NCI-H1930 (cell line): ENCODE measurements at places on chromosomes 2 and 18.

DNA sequence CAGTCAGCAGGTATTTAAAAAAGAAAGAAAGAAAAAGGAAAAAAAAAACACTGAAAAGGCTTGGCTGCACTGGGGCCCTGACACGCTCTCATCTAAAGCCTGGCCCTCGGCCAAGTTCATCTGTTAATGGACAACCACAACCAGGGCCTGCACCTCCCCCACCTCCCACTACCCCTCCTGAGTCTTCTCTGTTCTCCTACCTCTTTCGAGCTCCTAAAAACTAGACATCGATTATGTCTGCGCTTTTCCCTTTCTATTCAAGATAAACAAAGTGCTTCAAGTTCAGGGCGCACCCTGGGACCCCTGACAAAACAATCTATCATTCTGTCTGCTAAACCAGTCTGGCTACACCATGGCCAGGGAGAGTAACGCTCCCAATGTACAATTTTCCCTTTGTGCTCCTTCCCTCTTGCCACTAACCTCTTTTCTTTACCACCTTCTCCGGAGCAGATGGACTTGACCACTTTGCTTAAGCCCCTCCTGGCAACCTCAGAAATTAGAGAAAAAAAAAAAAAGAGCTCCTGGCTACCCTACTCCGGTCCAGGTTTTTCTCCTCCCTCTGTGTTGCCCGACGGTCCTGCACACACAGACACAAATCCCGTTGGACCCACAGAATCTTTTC lies 22.7 kb downstream of the BCL11A start:
- DNase-seq, result no peak

- DNase-seq, result no peak
These were observed 15.3 kb upstream of the ACOXL start for GRCh38 chr2:110716959-110717645.

- no peak for DNase-seq
These were observed 42.8 kb downstream of the SOX11 start for GRCh38 chr2:5734859-5735520.

GRCh38 chr2:229927817-229928321 lies 5.6 kb downstream of the FBXO36 start:
- DNase-seq, result no peak

DNA sequence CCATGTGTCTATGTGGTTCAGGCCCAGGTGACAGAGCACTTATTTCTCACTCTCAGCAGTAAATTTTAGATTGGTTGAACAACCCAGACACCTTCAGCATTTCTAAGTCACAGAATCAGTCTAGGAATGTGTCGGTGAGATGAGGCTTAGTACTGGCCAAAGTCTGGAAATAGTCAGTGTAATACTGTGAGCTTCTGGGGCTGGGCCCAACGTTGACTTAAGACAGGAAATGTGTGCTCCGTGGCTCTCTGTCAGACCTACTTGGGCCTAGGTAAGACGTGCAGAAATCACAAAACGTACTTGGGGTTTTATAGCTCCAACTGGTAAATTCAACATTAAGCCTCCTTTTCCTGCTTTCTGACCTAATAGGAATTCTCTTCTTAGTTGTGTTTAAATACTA lies 160.3 kb upstream of the COL3A1 start:
- DNase-seq, result no peak

DNA sequence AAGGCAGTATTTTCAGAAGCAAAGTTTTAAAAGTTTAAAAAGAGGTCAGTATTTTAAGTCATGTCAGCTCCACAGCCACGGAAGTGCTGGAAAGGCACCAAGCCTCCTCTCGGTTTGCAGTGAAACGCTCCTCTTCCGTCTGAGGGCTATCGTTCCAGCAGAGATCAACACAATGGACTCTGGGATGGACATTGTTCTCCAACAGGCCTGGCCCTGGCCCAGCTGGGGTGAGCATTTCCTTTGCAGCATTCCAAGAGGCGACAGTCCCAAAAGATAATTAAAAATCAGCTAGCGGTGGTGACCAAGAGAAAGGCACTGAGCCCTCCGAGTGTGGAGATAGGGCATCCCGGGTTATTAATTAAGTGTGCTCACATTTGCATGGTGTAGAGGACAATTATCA lies 95.9 kb upstream of the LCLAT1 start:
- no peak for DNase-seq

DNA sequence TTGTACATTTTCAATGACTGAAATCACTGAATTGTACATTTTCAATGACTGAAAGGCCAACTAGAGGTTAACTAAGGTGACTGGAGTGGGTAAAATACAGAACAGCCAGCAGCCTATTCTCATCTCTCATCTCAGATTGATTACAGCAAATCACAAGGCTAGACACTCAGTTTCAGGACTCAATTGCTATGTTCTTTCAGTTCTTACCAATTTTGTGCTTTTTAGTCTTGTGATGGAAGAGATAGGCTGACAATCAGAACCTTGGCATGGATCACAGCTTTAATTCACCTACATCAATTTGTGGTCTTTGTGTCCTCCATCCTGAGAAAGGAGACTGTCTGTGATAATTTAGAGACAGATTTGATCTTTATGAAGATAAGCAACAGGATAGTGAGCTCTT lies 124.7 kb downstream of the GULP1 start:
- DNase-seq, result no peak

DNA sequence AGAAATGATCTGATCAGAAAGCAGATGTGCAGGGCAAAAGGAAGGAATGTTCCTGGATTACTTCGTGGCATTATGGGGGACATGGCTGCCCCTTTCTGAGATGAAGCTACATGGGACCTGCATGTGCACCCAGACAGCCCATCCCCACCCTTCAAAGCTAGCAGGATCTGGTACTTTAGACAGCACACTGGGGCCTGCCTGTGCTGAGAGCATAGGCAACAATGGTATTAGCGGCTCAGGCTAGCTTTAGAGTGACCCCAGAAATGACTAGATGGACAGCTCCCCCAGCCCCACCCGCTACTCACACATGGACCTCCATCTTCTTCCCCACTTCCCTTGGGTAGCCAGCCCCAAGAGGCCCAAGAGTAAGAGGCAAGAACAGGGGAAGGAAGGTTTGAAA lies 61.5 kb upstream of the NFE2L2 start:
- DNase-seq, result no peak

DNA sequence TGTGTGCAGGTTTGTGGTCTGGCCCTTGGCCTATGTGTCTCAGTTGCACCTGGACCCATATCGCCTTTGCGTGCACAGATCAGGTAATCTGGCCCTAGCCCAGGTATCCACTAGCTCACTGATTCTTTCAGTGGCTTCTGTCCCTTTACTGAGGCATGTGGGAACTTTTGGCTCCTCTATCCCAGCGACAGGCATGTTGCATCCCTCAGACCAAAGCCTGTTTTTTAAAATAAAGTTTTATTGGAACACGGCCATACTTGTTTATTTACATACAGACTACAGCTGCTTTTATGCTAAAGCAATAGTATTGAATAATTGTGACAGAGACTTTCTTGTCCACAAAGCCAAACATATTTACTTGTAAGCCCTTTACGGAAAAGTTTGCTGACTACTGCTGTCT lies 39.9 kb upstream of the UPP2 start:
- DNase-seq, result no peak

- peak; percentile 76 for DNase-seq
These were observed 146.7 kb downstream of the MYO3B start for GRCh38 chr2:170324640-170325046.

DNA sequence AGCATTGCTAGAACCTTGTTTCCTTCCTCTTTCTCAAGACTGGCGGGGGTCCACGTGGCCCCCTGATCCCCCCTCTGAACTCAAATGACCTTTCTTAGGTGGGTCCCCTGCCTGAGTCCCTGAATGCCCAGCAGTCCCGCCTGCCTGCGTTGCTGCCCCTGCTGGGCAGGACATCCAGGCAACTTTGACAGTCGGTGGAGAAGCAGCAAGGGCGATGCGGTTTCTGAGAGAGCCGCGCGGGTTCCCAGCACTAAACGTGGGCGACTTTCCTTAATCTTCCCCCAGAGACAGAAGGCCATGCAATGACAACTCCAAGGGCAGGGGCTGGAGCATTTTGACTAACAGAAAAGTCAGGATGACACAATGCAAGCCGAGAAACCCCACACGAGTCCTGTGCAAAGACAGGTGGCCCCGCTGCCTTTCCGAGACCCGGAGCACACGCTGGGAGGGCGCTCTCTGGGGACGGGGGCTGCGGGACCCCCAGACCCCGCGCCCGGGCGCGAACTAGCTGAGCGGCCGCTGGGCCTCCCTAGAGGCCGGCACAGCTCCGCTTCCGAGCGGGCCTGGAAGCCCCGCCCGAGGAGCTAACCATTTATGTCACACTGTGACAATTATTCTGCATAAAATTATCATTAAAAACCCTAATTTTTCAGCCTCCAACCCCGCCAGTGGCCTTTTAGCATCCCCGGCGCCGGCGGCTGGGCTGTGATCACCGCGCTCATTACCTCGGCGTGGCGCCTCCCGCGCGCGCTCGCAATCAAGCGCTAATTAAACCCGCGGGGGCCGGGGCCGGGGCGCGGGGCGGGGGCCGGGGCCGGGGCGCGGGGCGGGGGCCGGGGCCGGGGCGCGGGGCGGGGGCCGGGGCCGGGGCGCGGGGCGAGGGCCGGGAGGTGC lies 27.4 kb downstream of the ASB18 start:
- no peak for DNase-seq

GRCh38 chr2:64605991-64606478 lies 47.7 kb downstream of the SERTAD2 start:
- DNase-seq, result no peak

GRCh38 chr2:76391678-76392077 lies 681.0 kb upstream of the GCFC2 start:
- no peak for DNase-seq

GRCh38 chr2:105882341-105882740 lies 137.6 kb downstream of the NCK2 start:
- DNase-seq, result no peak

DNA sequence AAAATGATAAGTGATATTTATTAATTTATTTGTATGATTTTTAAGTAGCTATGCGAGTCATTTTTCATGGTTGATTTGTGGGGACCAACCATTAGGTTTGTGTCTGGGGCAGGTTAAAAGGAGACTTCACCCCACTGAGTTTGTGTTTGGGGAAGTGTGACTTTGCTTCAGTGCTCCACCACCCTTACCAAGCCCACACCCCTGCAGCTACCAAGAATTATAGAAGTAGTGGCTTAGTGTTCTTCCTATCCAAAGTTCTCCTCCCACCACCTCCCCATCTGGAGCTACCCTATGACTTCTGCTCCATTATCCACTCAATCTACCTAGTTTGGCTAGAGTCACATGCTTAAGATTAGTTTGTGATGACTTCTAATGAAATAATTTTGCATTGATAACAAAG lies 182.1 kb upstream of the ZEB2 start:
- DNase-seq, result no peak

GRCh38 chr18:51038110-51038509 lies 8.1 kb downstream of the SMAD4 start:
- DNase-seq, result no peak

DNA sequence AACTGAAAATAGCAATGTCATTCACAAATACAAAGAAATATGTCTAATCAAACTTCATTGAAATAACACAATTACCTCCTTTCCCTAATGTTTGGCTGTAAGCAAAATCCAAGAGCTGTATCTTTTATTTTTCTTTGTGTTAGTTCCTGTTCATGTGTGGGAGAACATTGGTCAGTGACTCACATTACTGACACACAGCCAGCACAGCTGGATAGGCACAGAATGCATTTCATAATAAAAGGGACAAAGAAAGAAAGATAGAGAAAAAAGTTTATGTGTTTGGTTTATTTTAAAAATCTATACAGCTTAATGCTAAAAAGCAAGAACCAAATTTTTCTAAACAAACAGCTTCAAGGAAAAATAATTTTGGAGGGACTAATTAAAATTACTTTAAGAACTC lies 185.6 kb upstream of the COL3A1 start:
- no peak for DNase-seq

GRCh38 chr2:23900541-23901322 lies 26.2 kb downstream of the ATAD2B start:
- DNase-seq, result no peak
